Activated CD4-positive, CD25-positive, alpha-beta regulatory T cell treated with anti-CD3 and anti-CD28 coated beads, Interleukin-2, amount 50 U/mL, for 16 hours (primary cell): ENCODE measurements at places on chromosomes 3 and 15.

DNA sequence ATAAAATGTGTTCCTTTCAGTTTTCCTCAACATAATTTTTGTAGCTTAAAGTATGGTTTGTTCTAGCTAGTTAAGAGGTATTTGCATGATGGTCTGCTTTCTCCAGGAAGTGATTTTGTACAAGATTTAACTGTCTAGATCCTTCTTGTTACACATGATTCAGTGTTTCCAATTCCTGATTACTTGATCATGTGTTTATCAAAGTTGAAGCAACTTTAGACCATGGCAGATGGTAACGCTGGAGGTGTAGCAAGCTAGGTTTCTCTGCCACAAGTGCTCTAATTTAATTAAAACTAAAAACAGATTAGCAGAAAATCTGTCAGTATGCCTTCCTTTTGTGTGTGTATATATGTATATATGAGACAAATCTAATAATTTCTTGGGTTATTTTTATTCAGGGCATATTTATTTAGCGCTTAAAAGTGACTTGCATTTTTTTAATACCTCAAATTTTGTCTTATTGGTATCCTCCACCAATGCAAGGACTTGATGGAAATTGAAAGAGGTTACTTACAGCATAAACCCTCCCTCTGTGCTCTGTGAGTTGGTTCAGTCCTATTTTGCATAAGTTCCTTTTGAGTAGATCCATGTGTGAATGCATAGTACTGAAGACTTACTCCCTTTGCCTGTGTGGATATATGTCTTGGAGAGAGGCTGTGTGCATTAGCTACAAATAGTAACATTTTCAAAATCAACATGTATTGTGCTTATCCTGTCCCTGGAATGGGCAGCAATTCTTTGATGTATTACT lies 157.3 kb upstream of the CGNL1 start:
- no peak for DNase-seq

- DNase-seq = no peak
Measured at GRCh38 chr3:46990573-46991374, 11.3 kb downstream of the NBEAL2 start.

GRCh38 chr15:56496635-56497034 lies 31.7 kb upstream of the MNS1 start:
- no peak for DNase-seq

- DNase-seq = no peak
Measured at GRCh38 chr3:172697558-172697957, 13.3 kb downstream of the NCEH1 start.

- no peak for DNase-seq
Measured at GRCh38 chr3:77169823-77170222, 129.9 kb downstream of the ROBO2 start.

- no peak for DNase-seq
Measured at GRCh38 chr3:188446766-188447165, 292.8 kb downstream of the LPP start.

- DNase-seq = no peak
Measured at GRCh38 chr15:70062321-70062956, 35.3 kb downstream of the TLE3 start.

- DNase-seq = no peak
Measured at GRCh38 chr3:156010829-156011228, 109.5 kb upstream of the KCNAB1 start.

- DNase-seq = no peak
Measured at GRCh38 chr3:115450036-115450435, 173.3 kb upstream of the GAP43 start.

DNA sequence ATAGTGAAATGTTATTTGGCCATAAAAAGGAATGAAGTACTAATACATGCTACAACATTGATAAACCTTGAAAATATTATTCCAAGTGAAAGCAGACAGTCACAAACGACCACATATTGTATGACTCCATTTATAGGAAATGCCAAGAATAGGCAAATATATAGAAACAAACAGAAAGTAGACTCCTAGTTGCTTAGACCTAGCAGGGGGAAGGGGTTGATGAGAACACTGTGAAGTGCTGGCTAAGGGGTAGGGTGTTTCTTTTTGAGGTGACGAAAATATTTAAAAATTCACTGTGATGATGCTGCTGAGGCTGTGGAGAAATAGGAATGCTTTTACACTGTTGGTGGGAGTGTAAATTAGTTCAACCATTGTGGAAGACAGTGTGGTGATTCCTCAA lies 30.5 kb upstream of the XIRP1 start:
- no peak for DNase-seq

DNA sequence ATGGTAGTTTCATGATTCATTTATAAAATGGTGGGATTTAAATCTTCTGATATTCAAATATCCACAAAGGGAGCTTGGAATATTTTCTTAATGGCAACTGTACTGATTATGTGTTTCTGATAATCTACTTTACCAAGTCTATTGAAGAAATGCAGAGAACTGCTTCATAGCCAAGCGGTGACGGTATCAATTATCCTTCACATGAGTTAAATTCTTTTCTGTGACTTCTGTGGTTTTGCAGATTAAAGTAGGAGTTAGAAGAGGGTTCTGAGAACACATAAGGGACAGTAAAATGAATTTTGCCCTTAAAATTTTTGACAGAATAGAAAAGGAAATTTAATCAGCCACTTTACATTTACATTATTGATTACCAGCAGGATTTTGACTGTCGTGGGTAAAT lies 563.2 kb downstream of the GBE1 start:
- no peak for DNase-seq

DNA sequence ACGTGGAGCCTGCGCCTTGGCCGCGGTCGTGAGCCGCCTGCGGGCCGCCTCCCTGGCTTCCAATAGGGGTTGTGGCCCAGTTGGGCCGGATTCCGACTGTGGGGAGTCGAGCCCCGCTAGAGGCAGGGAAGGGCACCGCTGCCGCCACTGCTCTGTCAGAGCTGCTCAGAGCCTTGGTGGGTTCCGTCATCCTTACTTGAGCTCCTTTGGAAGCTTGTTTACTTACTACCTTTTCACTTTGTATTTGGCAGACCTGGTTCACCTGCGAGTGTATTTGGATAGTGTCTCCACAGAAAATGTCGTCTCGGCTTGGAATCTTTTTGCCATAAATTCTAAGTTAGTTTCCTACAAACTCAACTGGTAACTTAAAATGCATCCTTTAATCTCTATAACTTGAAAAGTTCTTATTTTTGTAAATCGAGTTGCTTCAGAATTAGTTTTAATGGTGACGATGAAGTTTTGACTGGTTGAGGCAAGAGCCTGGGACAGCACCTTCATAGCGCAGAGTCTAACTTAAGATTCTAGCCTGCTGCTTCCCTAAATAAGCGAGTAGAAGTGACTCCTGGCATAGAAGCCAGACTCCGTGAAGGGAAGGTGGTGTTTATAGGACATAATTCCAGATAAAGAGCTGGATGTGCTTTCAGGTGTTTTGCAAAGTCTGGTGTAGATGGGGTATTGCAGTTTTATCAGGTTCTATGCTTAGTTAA lies 800 bp downstream of the DAG1 start:
- no peak for DNase-seq

GRCh38 chr15:49707598-49707997 lies 86.8 kb downstream of the DTWD1 start:
- DNase-seq = no peak

DNA sequence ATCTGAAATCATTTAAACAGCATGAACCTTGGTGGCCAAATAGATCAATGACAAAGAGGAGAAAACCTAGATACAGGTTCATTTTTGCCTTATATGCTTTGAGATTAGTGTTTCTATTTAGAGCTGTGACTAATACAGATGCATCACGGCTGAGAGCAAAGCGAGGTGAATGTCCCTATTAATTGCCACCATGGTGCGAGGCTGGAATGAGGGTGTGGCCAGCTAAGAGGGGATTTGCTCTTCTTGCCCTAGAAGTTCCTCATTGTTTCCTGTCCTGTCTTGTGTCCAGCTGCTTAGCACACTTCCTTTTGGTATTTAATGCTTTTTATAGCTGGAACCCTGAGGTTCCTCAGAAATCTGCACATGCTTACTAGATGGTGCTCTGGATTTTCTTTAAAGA lies 339.1 kb upstream of the RGMA start:
- DNase-seq = no peak

- no peak for DNase-seq
Measured at GRCh38 chr3:112605285-112605684, 35.7 kb downstream of the CCDC80 start.

- no peak for DNase-seq
Measured at GRCh38 chr3:52432691-52433141, 12.2 kb downstream of the SEMA3G start.

DNA sequence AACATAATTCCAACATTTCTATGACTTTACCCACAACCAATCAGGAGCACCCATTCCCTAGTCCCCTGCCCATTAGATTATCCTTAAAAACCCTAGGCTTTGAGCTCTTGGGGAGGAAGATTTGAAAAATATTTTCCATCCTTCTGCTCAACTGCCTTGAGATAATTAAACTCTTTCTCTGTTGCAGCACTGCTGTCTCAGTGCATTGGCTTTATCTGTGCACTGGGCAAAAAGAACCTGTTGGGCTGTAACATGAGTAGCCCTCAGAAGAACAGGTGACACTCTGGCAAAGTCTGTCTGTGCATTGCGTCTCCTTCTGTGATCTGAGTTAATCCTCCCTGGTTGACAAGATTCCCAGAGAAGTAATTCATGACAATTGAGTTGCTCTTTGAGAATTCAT lies 83.9 kb downstream of the ZMAT3 start:
- DNase-seq = no peak

DNA sequence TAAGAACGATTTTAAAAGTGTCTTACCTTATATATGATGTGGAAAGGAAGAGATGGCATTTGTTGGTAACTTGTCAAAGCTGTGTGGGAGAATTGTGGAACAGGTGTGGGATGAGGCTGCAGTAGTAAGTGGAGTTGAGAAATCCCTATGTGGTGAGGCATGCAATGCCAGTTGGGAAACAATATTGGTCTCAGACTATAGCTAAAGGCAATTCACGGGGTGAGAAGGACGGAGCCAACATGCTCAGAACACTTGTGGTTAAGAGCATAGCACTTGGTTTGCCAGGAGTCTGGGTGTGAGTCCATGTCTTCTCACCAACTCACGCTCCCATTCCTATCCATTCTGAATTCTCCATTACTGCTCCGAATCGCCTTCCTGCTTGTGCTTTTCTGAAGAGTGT lies 615.6 kb upstream of the ADAMTS9 start:
- no peak for DNase-seq

- DNase-seq = no peak
Measured at GRCh38 chr15:26191193-26191592, 328.1 kb upstream of the ATP10A start.

DNA sequence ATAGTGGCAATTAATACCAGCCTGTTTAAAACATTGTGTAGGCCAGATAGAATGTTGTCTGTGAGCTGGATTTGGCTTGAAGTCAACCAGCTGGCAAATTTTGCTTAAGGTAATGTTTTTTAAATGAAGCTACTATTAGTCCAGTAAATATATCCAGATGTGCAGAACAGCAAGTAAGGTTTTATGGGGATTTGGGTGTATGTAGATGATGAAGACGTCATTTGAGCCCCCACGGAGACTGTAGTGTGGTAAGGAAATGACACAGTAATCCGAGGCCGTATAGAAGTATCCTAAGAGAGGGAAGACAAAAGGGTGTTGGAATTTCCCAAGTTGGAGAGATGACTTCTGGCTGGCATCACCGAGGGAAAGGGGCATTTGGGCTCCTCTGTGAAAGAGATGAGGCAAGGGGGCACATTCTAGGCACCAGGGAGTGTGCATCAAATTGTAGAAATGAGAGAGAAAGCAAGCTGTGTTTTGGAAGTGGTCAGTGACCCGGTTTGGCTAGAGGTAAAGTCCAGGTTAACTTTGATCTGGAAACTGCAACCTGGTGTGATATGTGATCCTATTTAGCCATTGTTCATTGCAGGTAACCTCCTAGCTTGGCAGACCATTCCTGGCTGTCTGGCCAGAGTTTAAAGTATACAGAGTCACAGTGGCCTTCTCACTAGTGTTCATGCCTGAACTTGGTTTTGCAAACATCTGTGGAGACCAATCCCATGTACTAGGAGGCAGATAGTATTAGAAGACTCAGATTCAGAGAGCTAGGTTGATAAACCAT lies 104.2 kb downstream of the ITPR1 start:
- no peak for DNase-seq

GRCh38 chr3:171417137-171417536 lies 43.1 kb downstream of the TNIK start:
- no peak for DNase-seq

- DNase-seq = no peak
Measured at GRCh38 chr3:31890742-31891469, 90.2 kb downstream of the OSBPL10 start.

- DNase-seq = no peak
Measured at GRCh38 chr15:79572691-79573404, 140.7 kb downstream of the MINAR1 start.

GRCh38 chr3:16809482-16809881 lies 75.3 kb upstream of the PLCL2 start:
- DNase-seq = no peak

DNA sequence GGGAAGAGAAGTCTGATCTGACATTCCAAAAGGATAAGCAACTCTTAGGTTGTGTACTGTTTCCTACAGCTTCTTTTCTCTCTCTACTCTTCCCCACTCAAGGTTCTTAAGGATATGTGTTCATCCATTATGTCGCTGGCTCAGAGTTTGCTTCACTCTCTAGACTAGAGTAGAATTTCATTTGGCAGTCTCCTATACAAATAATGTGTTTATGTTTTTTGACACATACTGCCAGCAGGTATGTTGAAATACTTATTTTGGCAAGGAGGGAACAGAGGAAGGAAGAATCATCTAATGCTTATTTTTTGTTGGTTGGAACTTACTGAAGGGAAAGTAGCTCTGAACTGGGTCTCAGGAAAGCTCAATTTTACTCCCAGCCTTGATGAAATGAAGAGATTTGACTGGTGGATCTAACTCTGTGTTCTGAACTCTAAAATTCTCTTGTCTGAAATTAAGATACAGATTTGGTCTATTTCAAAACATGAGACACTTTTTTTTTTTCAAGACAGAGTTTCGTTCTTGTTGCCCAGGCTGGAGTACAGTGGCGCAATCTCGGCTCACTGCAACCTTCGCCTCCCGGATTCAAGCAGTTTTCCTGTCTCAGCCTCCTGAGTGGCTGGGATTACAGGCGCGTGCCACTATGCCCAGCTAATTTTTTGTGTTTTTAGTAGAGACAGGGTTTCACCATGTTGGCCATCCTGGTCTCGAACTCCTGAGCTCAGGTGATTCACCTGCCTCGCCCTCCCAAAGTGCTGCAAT lies 7.6 kb upstream of the EMC3 start:
- no peak for DNase-seq

DNA sequence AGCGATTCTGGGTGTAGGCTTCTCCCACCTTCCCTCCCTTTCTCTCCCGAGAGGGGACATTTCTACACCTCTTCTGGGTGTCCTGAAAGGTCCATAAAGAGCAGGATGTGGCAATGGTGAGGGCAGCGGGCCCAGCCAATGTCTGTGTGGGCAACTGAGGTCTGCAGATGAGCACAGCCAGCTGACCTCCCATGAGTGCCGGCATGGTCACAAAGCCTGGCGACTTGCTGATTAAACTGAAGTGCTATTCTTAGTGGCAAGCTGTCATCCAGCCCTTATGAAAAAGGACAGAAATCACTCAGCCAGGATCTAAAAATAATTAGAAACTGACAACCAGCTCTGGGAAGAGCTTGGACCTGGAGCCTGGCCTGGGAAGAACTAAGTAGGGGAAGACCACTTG lies 124.3 kb upstream of the RGMA start:
- no peak for DNase-seq
